ENCODE measurements at places on chromosomes 4 and X.
A peak's percentile ranks its signal among the peaks of the same experiment; 100 is the strongest.

DNA sequence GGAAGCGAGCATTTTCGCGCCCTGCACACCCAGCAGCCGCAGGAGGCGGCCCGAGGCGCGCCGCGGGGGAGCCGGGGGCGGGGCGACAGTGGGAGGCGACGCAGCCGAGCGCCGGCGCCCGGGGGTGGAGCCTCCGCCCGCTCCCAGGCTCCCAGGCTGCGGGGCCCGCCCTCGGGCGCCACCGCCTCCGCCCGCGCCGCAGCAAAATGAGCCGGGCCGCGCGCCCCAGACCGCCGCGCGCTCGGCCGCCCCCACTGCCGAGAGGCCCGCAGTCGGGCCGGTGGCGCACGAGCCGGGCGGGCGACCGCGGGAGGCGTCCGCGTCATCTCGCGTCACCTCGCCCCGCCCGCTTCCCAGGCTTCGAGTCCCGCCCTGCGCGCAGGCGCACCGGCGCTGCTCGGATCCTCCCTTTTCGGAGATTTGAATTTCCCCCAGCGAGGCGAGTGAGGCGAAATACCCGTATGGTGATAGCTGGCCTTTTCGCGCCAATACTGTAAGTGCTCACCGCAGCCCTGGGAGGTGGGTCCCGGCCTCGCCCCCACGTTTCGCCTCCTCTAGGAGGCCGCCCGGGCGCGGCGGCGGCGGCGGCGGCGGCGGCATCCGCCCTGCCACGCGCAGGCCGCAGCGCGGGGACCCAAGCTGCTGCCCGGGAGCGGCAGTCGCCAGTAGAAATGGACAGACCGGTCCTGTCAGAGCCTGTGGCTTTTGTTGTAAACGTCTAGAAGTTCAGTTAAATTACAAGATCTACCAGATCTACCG is at the start of gene TMEM187:
Gene TMEM187, plus strand, starts transcription at position 387 of the 759 bp plus-strand sequence. CDS start 9,309 bp downstream, outside the sequence.
- DNase-seq: peak; percentile 65

- DNase-seq: no peak
These were observed 1074.5 kb upstream of the PRKX start for GRCh38 chrX:4787971-4788370.

- DNase-seq: no peak
These were observed 121.8 kb upstream of the PJA1 start for GRCh38 chrX:69287095-69287494.

DNA sequence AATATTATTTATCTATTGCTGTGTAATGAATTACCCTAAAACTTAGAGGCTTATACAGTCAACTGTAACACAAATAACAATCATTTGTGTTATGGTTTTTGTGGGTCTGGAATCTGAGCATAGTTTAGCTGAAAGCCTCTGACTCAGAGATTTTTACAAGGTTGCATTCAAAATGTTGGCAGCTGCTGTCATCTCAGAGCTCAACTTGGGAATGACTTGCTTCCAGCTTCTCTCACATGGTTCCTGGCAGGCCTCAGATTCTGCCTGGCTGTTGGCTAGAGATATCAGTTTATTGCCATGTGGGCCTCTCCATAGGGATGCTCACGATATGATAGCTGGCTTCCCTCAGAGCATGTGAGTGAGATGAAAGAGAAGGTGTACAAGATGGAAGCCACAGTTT is 70.2 kb upstream of the BRWD3 start:
- DNase-seq: no peak

DNA sequence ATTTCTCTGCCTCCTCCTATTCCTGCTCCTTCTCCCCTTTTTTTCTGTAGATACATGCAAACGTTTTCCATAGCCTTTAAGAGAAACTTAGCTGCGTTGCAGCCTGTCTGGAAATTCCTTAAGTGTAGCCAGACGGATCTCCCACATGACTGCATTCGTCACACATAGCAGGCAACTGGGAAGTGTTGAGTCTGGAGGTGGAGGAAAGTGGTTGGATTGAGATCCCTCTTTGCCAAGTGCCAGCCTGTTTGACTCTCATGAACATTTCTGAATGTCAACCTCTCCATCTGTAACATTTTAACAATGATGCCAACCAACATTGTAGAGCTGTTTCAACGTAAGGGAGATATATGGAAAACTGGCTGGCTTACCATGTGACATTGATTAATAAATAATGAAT is 45.1 kb upstream of the FAM9A start:
- DNase-seq: no peak

DNA sequence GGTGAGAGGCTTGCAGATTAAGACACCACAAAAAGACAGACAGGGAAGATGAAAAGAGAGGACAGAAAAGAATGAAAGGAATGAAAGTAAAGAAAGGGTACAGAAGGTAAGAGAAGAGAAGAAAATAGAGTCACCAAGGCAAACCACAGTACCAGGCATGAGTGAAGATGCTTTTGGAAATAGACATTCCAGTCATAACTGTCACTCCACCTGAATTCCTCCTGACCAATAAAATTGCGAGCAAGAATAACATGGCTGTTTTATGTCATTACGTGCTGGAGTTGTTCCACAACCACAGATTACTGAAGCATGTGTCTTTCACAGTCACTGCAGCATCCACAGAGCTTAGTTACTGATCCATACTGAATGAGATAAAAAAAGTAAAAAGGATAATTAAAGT is 864.9 kb upstream of the SLIT2 start:
- DNase-seq: no peak

DNA sequence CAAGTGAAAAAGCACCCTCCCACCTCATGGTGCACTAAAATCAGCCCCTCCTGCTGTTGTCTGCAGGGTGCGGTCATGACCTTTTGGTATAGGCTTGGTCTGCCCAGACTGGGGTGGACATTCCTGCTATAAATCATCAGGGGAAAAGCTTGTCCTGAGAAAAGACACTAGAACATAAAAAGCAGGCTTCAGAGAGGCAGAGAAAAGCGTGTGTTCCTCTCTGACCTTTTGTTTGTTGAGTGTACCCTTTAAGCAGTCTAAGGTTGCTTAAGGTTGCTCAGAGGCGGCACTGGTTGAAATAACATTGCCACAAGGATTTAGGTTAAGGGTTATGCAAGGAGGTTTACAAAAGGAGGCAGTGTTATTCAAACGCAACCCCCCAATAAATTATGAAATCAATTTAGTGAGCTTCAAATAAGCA is 43.5 kb downstream of the CCDC158 start:
- no peak for DNase-seq

- DNase-seq: no peak
These were observed at the start of gene RAI2 for GRCh38 chrX:17860811-17861488. Gene RAI2, minus strand, starts transcription at chrX:17861298. Its CDS starts 59,288 bp downstream, at chrX:17802010.

DNA sequence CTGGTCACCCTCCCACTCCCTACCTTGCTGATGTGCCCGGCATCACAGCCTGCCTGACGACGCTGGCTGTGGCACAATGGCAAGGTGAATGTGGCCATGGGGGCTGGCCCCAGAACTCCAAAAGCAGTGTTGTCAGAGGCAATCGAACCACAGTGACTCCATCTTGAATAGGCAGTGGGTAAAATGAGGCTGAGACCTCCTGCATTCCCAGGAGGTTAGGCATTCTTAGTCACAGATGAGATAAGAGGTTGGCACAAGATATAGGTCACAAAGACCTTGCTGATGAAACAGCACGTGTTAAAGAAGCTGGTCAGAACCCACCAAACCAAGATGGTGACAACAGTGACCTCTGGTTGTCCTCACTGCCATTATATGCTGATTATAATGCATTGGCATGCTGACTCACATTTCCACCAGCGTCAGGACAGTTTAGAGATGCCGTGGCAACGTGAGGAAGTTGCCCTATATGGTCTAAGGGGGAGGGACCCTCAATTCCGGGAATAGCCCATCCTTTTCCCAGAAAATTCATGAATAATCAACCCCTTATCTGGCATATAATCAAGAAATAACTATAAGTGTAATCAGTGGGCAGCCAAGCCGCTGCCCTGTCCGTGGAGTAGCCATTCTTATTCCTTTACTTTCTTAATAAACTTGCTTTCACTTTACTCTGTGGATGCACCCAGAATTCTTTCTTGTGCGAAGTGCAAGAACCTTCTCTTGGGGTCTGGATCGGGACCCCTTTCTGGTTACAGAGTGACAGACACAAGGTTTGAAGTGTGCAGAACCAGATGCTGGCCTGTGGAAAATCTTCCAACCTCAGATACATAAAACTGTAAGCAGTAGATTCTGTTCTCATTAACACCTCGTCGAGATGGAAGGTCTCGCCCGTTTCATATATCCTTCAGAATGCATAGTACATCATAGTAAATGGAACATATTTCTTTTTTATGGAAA is 26.8 kb upstream of the CLDN24 start:
- DNase-seq: no peak

- DNase-seq: no peak
These were observed 645.4 kb upstream of the TENM3 start for GRCh38 chr4:181597766-181598165.

DNA sequence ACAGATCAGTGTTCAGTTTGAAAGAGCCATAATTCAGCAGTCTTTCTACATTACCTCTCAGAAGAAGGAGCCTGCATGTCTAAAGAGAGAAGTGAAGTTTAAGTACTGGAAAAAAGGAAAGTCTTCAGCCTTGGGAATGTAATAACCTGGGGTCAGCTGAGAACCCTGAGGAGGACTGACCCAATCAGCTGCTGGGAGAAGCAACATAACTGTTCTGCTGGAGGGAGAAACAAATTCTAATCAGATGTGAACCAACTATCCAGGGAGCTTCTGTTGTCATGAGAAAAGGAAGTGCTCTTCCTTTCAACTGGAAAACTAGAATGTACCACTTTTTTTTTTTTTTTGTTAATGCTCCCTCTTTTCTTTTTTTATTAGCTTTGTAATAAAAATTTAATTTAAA is 64.5 kb upstream of the PDE5A start:
- DNase-seq: no peak

DNA sequence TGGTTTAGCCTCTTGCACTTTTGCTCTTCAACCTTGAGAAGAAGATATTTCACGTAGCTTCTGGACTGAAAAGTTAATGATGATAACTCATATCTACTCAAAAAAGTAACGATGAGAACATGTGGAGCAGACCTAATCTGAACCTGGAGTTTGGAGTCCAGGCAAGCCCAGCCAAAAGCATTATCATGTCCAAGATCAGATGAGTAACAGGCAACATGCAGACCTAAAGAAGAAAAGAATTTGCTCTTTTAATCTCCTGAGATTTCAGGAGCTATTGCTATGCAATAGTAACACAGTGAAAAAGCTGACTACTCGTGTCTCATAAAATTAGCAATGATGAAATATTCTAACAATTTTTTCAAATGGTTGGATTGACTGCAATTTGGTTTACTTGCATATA is 21.8 kb upstream of the PPA2 start:
- DNase-seq: no peak

GRCh38 chr4:89914609-89915550 is 20.2 kb downstream of the MMRN1 start:
- no peak for DNase-seq

GRCh38 chr4:82984459-82984858 is 26.2 kb downstream of the LIN54 start:
- DNase-seq: no peak

- no peak for DNase-seq
These were observed 148.3 kb downstream of the STOX2 start for GRCh38 chr4:184053434-184053833.

DNA sequence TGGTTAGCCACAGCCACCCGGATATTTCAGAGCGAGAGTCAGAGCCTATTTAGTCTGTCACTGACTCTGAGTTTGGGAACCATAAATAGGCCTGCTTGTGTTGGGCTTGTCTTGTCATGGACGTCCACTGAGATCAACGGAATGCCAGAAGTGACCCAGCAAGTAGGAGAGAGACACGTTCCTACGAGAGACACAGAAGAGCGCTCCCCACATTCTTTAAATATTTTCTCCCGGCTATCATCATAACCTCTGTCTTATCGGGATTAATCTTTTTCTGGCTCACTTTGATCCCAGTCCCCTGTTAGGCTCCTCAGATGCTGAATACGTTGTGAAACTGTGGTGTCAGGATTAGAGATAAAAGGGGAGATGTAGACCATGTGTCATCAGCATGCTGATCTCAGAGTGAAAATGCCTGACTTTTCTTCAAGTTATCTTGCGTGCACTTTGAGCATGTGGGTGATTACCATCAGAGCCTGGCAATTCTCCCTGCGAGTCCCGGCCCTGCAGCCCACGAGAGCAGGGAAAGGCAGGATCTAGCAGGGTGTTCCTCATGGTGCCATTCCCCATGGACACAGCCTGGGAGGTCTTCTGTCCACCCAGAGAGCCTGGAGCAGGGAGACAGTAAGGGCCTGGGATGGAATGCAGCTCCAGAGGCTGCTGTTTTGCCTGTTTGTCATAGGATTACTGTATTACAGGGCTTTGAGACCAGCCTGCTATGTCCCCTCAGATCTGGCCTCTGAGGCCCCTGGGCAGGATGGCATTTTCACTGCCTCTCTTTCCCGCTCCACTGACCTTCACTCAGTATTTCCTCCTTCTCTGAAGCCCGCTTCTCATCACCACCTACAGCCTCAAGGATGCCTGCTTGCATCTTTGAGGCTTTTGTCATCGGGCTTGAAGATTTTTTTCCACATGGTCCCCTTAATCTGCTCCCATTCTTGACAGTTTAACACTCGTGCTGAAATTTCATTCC is 2.8 kb upstream of the TENM3 start:
- DNase-seq: no peak

- no peak for DNase-seq
These were observed 108.3 kb upstream of the KLHL4 start for GRCh38 chrX:87409113-87409841.

- DNase-seq: no peak
These were observed 45.4 kb upstream of the WWC2 start for GRCh38 chr4:183053681-183054080.

DNA sequence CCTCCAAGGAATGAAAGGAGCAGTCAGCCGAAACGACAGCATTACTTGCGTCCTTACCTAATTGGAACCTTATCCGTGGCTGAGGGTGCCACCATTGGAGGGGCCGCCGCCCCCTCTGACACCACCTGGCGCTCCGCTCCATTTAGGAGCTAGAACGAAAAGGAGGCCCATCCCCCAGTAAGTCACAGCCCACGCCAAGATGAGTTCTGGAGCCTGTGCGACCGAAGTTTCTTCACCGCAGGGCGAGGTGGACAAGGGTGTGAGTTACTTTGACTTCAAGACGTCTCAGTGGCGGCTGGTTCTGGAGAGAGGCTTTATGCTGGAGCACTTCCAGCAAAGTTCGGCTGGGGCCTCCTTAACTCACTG is 729 bp upstream of the IRF2 start:
- no peak for DNase-seq

- DNase-seq: no peak
These were observed 1.5 kb upstream of the PUDP start for GRCh38 chrX:7149411-7149810.

DNA sequence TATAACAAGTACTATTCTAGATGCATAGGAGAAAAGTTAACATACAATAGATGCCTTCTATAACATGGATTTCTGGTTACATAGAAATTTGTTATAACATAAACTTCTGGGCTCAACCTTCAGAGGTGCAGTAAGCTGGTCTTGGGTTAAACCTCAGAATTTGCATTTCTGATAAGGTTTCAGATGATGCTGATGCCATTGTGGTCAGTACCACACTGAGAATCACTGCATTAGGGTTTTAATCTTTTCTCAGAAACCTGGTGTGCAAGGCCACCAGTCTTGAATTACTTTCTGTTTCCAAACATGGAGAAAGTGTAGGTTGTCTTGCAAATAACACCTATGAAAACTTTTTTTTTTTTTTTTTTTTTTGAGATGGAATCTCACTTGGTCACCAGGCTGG is 146.2 kb downstream of the SPOCK3 start:
- DNase-seq: no peak
